Fibroblast of villous mesenchyme (primary cell): ENCODE measurements at places on chromosomes 11 and 22. TPM values are rescaled to one million over a fixed set of nuclear protein-coding genes. Genes with fewer than 3 reads are reported as not detected.

DNA sequence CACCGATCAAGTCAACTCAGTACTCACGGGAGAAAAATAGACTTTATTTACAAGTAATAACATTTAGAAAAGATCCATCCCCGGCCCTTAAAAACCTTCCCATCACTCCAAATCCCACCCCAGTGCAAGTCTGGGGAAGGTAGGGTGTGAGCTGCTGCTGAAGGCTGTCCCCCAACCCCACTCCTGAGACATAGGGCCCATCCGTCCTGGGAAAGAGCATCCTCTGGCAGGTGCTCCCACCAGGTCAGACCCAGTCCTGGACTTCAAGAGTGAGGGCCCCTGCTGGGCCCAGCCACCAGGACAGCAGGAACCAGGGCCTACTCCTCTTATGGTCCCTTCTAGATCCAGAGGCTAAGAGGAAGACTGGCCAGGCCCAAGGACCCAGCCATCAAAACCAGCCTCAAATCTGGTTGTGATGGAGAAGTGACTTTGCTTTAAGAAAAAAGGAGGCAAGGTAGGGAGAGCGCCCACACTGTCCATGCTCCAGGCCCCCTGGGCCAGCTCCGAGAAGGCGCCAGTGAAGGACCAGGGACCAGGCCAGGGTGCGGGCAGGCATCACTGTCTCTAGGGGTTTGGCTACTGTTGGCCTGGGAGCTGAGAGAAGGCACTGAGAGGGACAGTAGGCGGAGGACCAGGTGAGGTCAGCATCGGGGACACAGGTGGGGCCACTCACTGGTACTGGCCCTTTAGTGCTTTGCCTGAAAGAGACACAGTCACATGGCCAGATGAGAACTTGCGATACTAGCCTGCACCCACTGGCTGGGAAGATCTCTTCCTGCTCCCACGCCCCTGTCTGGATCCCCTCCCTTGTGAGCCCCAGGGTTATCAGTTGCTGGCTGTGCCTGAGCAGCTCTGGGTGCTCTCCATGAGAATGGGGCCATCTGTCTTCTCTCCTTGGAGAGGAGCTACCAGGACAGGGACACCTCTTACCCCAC is 4.4 kb downstream of the IL18BP start:
- DNase-seq = peak; percentile 28

- DNase-seq = no peak
Observed at GRCh38 chr11:61367406-61367805, 5.2 kb downstream of the TMEM138 start.

- DNase-seq = no peak
Observed at GRCh38 chr22:40399621-40400020, 29.2 kb downstream of the SGSM3 start.

- no peak for DNase-seq
Observed at GRCh38 chr11:82539669-82540068, 194.0 kb downstream of the FAM181B start.

CECR2 gene
- not detected in 2 replicates for total RNA-seq

GRCh38 chr11:69889400-69890318 is 70.4 kb upstream of the FGF3 start:
- no peak for DNase-seq

DNA sequence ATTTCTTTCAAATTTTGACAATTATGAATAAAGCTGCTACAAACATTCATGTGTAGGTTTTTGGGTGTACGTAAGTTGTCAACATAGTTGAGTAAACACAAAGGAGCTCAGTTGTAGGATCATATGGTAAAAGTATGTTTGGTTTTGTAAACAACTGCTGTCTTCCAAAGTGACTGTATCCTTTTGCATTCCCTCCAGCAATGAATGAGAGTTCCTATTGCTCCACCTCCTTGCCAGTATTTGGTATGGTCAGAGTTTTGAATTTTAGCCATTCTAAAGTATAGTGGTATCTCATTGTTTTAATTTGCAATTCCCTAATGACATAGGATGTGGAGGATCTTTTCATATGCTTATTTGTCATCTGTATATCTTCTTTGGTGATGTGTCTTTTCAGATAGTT is 28.0 kb upstream of the PHOX2A start:
- DNase-seq = peak; percentile 28

OR2AG1 gene
- not detected in 2 replicates for total RNA-seq

GRCh38 chr22:31344578-31345330 is 1.4 kb downstream of the PATZ1 start:
- peak; percentile 72 for DNase-seq

GRCh38 chr11:96199563-96200025 is 143.4 kb downstream of the MAML2 start:
- peak; percentile 77 for DNase-seq
